BJ (cell line): ENCODE measurements at places on chromosomes 7 and 10.

GRCh38 chr7:128174386-128174785 lies 66.7 kb upstream of the LEP start:
- DNase-seq, result no peak

- no peak for DNase-seq
These were observed 40.2 kb downstream of the ZNF783 start for GRCh38 chr7:149302222-149302621.

GRCh38 chr7:14691034-14691433 lies 211.5 kb downstream of the DGKB start:
- DNase-seq, result no peak

GRCh38 chr7:149733924-149734790 lies 39.2 kb downstream of the ZNF467 start:
- no peak for DNase-seq

DNA sequence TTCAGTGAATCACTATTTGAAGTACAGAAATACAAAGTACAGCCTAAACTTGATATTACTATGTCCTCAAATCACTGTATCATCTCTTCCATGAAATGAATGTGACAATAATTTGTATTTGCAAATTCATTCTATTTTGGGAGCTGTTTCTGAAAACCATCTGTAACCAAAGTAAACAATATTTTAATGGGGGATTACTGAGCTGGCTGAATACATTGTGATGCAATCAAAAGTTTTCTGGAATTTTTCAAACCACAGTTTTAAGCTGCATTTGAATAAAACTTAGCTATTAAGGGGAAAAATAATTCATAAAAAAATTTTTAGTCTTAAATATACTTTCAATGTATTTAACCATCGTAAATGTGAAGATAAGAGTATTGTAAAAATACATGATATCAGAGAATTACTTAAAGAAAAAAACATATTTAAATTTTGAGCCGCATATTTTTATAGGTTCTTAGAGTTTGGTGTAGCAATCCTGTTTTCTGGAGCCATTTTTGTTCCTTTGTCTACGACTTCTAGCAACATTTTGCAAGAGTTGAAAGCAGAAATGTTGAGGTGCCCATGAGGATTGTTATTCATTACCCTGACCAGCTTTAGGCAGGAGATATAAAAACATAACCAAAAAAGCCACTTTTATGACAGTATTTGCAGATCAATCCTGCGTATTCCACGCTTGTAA lies 45.9 kb upstream of the AGMO start:
- DNase-seq, result no peak

DNA sequence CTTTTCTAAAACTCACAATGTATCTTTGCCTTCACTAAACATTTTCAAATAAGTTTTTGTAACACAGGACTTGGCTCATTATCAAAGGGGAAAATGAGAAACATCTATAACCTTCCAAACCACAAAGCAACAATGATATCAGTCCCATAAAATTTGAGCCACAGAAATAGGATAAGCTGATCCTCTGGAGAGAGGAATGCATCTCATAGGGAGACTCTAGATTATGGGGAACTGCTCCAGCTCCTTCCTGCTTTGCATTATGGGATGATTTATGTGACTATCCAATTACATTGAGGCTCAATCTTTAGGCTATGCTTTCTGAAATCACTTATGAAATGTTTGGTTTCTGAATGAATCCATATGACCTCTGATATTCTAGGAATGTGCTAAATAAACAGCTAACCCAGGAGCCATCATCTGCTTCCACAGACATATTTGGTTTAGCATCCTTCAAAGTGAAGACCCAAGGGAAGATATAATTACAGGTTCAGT lies 70.4 kb downstream of the CUBN start:
- DNase-seq, result no peak

- no peak for DNase-seq
These were observed 63.5 kb upstream of the SH2B2 start for GRCh38 chr7:102223184-102223583.

- no peak for DNase-seq
These were observed 1.9 kb downstream of the TBXAS1 start for GRCh38 chr7:139830782-139831501.
